ENCODE measurements at places on chromosomes 3 and 15.

DNA sequence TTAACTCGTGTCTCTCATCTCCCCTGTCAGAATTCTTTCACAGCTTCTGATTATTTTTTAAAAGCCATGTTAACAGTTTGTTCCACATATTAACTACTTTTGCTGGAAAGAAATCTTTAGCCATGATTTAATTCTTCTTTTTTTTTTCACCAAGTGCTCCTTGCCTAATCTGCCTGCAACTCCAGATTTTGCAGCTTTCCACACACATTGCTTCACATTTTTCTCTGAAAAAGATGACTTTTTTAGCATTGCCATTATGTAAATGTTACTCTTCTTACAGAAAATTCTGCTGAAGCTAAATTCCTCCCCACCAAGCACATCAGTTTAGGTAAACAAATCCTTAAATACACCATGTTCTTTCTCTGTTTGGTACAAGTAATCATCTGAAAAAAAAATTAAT is 23.4 kb upstream of the PPARG start:
- no peak for DNase-seq

GRCh38 chr3:120622870-120623726 is 27.0 kb downstream of the NDUFB4 start:
- DNase-seq: no peak

DNA sequence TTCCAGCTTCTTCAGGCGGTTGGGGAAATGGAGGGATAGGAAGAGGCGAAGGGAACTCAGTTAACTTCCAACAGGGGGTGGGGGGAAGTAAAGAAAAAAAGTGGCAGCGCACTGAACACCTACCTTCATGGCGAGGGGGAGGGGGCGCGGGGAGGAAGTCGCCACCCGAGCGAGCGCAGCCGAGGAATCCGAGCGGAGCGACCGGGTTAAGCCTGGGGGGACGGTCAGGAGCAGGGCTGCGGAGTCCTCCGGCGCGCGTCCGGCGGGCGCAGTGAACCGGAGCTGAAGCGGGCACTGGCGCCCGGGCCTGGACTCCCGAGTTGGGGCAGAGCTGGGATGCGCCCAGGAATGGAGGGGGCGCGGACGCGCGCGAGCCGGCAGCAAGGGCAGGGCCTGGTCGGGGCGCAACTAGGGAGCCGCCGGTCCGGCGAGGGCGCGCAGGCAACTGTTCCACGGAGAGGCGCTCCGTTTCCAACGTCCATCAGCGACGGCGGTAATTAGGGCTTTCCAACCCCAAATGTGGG is at the start of gene WNT5A:
Gene WNT5A, minus strand, starts transcription at position 450 of the 524 bp plus-strand sequence. Its CDS starts 321 bp downstream, at position 129.
- no peak for DNase-seq

DNA sequence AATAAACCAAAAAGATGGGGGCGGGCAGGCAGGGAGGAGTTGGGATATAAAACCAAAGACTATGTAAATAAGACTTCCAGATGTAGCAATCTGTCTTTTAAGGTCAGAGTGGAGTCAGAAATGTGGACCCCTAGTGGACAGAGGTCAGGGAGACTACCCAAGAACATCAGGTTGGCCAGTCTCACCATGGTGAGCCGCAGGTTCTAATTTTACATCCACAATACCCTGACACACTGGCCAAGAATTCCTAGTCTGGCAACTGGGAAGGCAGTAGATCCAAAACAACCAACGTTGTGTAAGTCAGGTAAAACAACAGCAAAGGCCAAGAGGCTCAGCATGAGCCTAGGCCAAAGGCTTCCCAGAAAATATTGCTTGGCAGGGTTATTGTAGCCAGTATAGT is 203.4 kb downstream of the FOXP1 start:
- no peak for DNase-seq

- no peak for DNase-seq
Measured at GRCh38 chr3:121624147-121624899, 31.1 kb downstream of the FBXO40 start.

GRCh38 chr15:65945616-65946015 is 76.3 kb downstream of the RAB11A start:
- no peak for DNase-seq

DNA sequence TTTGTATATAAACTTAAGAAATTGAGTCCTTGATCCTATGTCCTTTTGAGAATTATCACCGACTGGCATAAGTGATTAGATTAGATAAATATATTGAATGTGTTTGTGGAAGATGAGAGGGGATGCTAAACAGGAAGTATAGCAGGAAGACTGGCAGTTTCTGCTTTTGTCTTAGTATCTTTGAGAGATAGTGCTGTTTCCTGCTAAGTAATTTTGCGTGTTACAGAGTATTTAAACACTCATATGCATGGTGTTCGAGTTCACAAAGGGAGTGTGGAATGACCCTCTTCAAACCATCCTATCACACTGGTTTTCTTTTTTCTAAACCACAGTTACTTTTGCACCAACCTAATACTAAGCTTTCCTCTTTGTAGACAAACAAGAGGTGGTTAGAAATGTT is 106.0 kb downstream of the KLHL25 start:
- no peak for DNase-seq

- DNase-seq: no peak
Measured at GRCh38 chr3:77096966-77097890, 57.3 kb downstream of the ROBO2 start.

DNA sequence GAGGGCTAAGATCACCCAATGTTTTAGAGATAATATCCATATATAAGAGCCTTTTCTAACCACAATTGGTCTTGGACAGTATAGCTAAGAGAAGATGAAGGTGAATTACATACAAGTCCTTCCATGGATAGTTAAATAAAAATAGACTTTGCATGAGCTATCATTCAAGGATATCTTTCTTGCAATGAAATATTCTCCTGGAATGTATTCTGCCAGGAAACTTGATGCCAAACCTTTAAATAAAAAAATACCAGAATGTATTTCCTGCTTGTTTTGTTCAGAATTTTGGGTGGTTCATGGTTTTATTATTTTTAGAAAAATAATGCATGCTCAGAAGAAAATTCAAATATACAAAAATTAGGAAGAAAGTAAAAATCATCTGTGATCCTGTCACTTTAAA is 88.8 kb upstream of the PPIB start:
- DNase-seq: no peak

DNA sequence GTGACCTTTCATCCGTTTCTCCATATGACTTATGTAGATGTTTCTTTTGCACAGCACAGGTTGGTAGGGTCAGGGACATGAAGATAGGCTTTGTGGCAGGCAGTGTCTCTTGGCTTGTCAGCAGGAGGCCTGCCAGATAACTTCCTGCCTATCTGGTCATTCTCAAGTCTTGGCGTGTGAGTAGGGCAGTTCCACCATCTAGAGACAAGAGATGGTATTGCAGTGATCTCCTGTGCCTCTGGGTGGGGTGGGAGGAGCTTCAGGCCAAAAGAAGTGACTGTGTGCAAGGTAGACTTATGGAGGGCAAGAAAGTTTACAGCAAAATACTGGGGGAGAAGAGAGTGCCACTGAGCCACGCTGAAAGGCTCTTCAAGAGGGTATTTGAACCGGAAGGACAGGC is 11.0 kb downstream of the TEX264 start:
- peak; percentile 15 for DNase-seq

- DNase-seq: no peak
Measured at GRCh38 chr3:188489639-188490405, 335.9 kb downstream of the LPP start.

DNA sequence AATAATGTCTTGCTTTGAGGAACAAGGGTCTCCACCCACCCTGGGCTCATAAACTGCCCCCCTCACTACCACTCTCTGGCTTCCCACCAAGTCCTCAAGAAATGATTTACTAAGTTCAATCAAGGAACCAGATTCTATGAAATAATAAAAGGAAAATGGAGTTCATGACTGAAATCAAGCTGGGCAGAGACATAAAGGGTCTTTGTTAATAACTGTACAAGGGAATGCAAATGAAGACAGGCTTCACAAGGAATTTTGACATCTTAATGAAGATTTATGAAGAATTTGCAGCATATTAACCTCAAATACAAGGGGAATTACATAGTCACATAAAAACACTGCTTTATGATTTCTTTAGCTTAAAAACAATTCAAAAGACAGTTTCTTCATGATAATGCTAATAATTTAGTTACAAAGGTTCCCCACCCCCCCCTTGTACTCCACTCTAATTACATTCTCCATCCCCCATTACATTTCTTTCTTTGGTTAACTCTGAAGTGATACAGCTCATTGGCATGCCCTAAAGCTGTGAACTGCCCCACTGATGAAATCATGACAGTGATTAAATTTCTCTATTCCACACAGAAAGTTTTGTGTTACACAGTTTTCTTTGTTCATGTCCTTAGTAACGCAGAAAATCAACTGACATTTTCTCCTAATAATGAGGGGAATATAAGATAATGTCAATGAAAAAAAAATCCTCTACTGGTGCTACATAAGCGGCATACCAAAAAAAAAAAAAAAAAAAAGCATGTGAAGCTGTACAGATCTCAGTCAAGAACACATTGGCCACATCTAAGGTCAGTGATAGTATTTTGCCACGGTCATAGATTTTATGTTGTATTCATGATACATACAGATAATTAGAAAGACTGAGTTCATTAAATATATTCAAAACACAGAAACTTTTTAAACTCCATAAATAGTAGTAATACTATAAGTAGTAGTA is 54.4 kb downstream of the WWTR1 start:
- no peak for DNase-seq

DNA sequence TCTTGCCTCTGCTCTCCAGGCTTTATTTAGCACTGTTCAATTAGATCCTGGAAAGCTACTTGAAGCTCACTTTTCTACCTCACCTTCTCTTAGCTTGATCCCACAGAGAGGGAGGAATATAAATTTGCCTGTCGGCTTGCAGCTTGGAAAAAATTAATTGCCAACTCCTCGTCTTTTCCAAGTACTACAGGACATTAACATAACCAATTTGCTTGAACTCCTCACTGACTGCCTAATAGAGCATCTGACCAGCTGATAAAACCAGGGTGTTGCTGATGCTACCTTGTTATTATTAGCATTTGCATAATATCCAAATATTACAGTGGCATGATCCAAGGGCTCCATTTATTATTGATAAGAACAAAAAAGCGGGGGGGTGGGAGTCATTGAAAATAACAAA is 561.8 kb downstream of the MCTP2 start:
- no peak for DNase-seq

GRCh38 chr3:37443363-37444035 is 269.1 kb upstream of the LRRFIP2 start:
- DNase-seq: no peak

GRCh38 chr15:73369154-73369694 is 466 bp upstream of the HCN4 start:
- DNase-seq: no peak

GRCh38 chr3:101311676-101312075 is 8.7 kb downstream of the IMPG2 start:
- no peak for DNase-seq

DNA sequence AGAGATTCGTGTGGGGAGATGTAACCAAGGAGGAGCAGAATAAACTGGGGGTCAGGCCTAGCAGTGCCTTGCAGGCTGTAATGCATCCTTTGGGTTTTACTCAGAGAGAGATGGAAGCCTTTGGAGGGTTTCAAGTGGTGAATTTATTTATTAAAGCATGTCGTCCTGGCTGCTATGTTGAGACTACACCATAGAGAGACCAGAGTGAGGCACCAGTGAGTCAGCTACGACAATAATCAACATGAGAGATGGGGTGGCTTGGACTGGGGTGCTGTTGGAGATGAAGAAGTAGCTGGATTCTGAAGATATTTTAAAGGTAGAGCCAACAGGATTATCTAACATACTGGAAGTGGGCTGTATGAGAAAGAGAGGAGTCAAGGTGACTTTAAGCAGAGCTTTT is 335.3 kb upstream of the ARHGEF26 start:
- no peak for DNase-seq

GRCh38 chr3:189563853-189564563 is 67.2 kb upstream of the TP63 start:
- no peak for DNase-seq

DNA sequence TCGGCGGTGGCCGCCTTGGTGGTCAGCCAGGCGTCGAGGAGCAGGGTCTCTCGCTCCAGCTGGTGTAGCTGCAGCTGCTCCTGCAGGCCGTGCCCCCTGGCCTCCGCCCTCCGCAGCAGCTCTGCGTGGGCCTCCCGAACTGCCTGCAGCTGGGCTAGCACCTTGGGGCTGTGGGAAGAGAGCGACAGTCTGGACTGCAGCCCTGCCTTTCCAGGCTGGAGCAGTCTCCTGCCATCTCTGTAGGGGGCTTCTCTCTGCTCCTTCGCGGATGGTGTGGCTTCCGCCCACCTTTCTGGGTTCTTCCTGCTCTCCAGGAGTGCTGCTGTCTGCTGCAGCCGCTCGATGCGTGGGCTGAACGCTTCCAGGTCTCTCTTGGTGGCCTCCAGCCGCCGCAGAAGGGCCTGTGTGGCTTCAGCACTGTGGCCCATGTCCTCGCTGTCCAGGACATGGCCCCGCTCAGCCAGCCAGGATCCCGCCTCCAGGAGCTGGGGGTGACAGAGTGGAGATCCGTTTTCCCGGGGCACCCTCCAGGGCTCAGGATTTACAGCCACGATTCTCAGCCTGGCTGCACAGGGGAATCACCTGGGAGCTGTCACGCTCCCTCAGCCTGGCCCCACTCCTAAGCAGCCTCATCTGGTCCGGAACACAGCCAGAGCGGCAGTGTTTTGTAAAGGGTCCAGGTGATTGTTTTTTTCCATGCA is 16.8 kb downstream of the PLA2G4B start:
- no peak for DNase-seq

DNA sequence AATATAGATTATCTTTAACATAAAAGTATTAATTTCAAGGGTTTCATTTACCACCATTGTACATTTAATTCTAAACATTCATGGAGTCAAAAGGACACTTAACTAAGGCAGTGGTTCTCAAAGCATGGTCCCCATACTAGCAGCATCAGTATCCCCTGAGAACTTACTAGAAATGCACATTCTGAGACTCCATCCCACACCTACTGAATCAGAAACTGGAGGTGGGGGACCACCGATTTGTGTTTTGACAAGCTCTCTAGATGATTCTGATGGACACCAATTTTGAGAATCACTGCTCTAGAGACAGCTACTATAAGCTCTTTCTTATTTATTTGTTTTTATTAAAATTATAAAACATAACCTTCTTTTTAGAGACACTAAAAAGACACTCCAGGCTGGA is 34.0 kb downstream of the SENP5 start:
- no peak for DNase-seq

DNA sequence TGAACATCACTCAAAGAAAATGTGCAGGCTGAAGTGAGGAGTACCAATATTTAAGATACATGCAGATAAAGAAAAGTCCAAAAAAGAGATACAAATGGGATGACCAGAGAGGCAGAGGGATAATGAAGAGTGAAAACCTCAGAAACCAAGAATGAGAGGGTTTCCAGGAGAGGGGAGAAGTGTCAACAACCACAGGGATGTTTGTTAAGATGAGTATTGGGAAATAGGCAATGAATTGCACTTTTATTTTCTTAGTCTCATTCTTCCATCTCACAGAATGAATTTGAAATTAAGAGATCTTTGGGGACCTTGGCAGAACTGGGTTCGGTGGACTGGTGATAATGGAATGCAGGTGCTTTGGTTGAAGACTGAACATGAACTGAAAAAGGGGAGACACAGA is 102.5 kb downstream of the ECT2 start:
- DNase-seq: no peak

GRCh38 chr3:125098611-125099291 is 43.0 kb upstream of the HEG1 start:
- DNase-seq: no peak
